ENCODE measurements at places on chromosomes 1 and 21. TPM values are rescaled to one million over a fixed set of nuclear protein-coding genes. Genes with fewer than 3 reads are reported as not detected.
A peak's percentile ranks its signal among the peaks of the same experiment; 100 is the strongest.

Gene C1orf226
- total RNA-seq, result not detected

Gene SYT11
- 48.6 TPM for total RNA-seq

Gene TMEM240
- not detected for total RNA-seq

Gene ZNF683
- total RNA-seq, result not detected

- DNase-seq, result no peak
These were observed 14.4 kb downstream of the PPFIA4 start for GRCh38 chr1:203040513-203041275.

- DNase-seq, result no peak
These were observed 45.0 kb upstream of the FHAD1 start for GRCh38 chr1:15201849-15202551.

DNA sequence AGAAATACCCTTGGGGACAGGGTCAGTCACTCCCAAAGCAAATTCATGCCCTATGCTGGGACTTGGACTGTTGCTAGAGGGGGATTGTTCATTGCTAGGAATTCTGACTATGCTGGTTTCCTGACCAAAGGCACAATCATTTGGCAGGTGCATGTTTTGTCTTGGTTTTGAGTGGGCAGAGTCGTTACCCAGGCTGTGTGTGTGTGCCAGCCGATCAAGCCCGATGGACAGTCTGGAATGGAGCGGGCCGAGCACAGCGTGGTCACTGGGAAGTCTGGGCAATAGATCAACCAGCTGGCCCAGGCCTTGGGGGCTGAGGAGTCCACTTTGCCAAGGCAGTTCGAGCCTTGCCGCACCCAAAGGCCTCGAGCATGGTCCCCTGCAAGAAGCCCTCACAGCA is 60.9 kb downstream of the HTR6 start:
- DNase-seq, result no peak

- no peak for DNase-seq
These were observed 46.6 kb downstream of the TTC3 start for GRCh38 chr21:37119421-37120218.

GRCh38 chr1:205907794-205908193 is 35.5 kb downstream of the SLC26A9 start:
- DNase-seq, result peak; percentile 45

- peak; percentile 79 for DNase-seq
These were observed 5.8 kb downstream of the PERM1 start for GRCh38 chr1:975896-976683.

GRCh38 chr21:44767834-44768831 is 33.5 kb downstream of the UBE2G2 start:
- DNase-seq, result no peak

- no peak for DNase-seq
These were observed 224.7 kb downstream of the CAMTA1 start for GRCh38 chr1:7009741-7010525.

DNA sequence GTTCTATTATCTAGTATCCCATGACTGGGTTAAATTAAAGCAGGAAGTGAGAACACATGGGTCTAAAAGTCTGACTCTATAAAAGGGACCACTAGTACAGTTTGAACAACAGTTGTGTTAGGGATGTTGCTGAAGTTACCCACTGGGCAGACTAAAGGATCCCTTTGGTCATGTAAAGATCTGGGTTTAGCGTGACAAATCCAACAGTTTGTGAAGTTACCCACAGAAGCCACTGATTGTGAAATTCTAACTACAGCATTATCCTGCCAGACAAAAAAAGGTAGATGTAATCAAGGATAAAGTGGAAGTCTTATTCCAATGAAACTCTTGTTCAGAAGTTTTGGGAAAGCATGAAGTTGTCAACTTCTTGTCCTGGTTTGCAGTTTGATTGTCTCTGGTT is 5.7 kb downstream of the QSOX1 start:
- DNase-seq, result no peak

GRCh38 chr1:19405761-19406487 is 79.4 kb downstream of the CAPZB start:
- no peak for DNase-seq

- peak; percentile 23 for DNase-seq
These were observed at the start of gene CYP4B1 for GRCh38 chr1:46798810-46799209. TSS of gene CYP4B1 (plus strand) at chr1:46799046. CDS start at chr1:46799082, 36 bp downstream.

- no peak for DNase-seq
These were observed 3.9 kb upstream of the P3R3URF start for GRCh38 chr1:46180082-46180616.

DNA sequence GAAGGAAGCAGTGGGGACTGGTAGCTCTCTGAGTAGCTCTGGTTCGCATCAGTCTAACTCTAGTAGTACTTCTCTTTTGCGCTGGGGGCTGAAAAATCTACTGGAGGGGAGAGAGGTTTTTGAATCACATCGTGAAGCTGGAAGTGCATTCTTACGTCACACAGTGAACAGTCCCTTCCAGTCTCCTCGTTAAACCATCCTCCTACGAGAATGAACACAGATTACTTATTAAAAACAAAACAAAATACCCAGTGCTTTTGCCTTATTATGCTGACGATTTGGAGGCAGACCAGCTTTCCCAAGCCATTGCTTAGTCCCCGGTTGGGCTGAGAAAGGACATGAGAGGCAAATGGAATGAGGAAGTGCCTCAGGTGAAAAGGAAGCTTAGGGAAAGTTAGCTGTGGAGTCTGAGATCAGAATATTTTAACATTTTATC is 16.1 kb downstream of the HUNK start:
- no peak for DNase-seq

- no peak for DNase-seq
These were observed 63.4 kb upstream of the LAX1 start for GRCh38 chr1:203701606-203702005.

GRCh38 chr1:59007820-59008598 is 224.2 kb upstream of the JUN start:
- DNase-seq, result no peak

- no peak for DNase-seq
These were observed 9.3 kb upstream of the MMEL1 start for GRCh38 chr1:2642131-2642559.

DNA sequence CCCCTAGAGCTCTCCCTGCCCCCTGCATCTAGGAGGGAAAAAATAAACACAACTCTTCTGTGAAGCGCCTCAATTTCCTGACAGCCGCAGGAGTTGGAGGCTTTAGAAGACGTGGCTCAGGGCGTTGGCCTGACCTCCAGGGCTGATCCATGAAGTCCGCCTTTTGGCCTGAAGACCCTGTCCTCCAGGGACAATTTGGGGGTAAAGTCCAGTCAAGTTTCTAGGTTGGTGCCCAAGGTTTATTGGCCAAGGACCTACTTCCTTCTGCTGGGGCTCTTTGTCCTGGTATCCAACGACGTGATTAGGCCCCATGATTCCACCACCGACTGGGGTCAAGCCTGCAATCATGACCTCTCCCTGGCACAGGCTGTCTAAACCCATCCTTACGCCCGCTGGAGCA is 54.9 kb downstream of the PTPRF start:
- no peak for DNase-seq

DNA sequence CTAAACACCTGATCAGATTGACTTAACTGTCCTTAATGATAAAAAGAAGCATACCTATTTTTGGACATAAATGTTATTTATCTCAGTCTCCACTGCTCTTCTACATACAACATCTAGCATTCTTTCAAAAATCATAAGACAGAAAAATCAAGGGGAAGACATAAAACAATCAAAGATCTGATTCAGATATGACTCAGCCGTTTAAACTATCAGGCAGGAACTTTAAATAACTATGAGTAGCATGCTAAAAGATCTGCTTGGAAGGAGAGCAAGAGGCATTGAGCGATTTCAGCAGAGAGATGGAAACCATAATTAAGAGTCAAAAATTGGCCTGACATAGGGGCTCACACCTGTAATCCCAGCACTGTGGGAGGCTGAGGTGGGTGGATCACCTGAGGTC is 27.2 kb upstream of the SLC22A15 start:
- no peak for DNase-seq

- DNase-seq, result no peak
These were observed 100.6 kb downstream of the ROR1 start for GRCh38 chr1:63874278-63874880.

DNA sequence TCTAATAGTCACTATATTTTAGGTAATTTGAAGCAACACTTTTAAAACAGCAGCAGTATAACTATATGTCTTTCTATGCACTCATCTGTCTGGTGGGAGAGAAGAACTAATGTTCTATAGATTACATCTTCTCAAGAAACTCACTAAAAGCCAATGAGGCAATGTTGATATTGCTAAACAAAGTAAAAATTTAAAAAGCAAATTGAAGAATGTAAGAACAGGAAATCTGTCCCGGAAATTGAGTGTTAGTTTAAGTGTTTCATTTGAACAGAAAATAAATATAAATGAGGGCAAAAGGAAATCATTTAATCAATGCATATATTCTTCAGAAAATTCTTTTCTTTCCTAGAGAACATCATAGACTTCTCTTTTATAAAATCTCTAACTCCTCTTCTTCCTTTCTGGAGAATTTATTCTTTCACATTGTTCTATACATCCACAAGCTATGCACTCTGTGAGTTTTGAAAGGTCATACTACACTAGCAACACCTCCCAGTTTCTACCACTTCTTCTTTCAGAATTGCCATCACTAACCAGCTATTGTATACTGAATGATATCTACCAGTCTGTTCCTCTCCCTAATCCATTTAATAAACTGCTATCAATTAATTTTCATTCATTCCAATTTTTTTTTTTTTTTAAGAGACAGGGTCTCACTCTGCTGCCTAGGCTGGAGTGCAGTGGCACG is 153.0 kb downstream of the USH2A start:
- no peak for DNase-seq

- no peak for DNase-seq
These were observed 207.0 kb upstream of the SAMSN1 start for GRCh38 chr21:14753069-14753465.

DNA sequence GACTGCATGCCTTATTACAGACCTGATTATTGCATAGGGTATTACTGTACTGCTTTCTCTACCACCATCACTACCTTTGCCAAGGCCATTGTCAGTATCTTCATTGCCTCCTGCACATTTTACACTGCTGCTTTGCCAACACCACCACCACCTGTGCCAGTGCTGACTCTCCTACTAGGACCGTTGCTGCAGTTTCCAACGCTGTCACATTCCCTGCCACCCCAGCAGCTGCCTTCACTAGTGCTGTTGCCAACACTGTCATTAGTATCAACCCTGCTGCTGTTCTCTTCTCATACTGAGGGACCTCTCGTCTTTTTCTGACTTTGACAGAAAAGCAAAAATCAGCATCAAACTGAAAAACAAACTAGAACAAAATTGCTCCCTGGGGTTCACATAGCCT is 394.9 kb upstream of the B3GALT2 start:
- DNase-seq, result no peak
